Nucleus accumbens (tissue), 56 donors: ENCODE measurements at places on chromosomes 4 and X.

DNA sequence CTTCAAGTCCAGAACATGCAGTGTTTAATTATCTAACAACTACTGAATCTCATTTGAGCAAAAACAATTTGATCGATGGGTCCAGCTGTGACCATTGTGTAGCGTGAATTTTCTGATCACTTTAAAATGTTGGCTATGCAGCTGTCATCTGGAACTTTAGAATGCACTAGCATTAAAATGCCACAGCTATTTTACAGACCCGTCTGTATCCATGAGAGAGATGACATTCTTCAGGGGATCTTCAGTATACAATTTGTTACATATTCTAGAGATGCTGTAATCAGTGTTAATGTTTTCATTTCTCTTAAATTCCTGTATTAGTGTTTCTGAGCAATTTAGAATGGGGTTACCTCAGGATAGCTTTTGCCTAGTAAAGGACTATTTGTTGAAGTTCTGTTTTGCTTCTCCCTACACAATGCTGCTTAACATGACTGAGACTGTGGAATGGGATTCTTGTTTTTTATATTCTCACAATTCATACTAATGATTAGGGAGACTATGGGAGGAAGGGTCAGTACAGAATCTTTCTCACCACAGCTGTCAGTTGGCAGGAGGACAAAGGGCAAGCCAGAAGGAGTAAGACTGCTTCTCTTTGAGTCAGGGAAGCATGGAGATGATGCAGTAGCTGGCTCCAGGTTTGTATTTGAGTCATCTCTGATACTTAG is 13.2 kb upstream of the CTSO start:
- no peak for DNase-seq

DNA sequence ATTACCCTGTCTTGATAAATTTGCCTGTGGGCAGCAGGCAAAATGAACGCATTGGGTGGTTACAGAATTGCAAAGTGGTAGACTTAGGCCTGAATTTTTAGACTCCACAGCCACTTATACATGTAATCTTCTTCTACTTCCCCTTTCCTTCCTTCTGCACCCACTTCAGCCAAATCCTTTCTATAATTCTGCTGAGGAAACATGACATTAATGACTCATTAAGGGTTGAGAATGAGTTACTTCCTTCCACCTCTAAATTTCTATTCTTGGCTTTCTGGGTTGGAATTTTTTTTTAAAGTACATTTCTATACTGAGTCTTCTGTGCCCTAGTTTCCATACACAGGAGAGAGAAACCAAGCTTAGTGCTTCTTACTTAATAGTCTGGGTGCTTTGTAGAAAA is 10.1 kb downstream of the PAPSS1 start:
- DNase-seq: no peak

DNA sequence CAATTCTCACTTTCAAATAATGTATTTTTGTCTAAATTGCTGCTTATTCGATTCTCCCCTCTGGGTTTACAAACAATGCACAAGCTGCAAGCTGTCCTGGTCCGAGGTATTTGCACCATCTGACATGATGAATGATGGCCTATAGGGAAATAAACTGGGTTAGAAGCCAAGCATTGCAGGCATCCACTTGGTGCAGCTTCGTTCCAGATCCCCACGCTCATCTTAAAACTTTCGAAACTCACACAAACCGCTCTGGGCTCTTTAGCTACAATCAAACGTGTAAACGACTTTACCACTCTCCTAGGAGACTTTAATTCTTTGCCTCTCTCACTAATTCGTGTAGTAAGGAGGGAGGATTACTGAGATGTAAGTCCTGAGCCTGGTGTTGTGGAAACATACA is 19.0 kb downstream of the PHKA2 start:
- DNase-seq: no peak

- DNase-seq: no peak
Observed at GRCh38 chr4:16627999-16628398, 270.4 kb downstream of the LDB2 start.

GRCh38 chr4:98113012-98113411 is 30.3 kb downstream of the STPG2 start:
- peak; percentile 1 for DNase-seq

DNA sequence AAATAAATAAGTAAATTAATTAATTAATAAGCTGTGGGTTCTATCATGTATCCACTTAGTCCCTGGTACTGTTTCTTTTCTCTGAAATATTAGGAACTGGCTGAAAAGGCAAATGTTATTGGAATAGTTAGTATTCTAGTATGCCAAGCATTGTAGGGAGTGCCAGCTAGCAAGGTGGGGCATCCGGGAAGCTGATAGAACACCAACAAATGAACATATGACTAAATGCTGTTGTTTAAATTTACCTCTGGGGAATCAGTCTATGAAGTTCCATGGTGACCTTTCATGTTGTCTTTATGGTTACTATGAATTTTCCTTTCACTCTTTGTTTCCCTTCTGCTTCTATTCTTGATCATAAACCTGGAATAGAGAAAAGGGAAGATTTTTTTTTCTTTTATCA is 32.7 kb downstream of the NUDT6 start:
- DNase-seq: no peak

DNA sequence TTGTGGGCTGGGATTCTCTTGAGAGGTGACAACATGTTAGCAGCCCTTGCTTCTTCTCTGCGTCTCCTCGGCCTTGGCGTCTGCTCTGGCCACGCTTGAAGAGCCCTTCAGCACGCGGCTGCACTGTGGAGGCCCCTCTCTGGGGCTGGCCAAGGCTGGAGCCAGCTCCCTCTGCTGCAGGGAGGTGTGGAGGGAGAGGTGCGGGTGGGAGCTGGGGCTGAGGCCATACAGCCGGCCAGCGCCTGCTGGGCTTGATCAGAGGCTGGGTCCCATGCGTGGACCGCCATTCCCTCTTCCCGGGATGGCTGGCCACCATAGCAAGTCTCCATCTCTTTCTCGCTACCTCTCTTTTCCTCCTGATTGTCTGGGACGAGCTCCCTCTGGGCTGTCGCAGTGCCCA is 539.0 kb downstream of the PCDH7 start:
- DNase-seq: no peak

DNA sequence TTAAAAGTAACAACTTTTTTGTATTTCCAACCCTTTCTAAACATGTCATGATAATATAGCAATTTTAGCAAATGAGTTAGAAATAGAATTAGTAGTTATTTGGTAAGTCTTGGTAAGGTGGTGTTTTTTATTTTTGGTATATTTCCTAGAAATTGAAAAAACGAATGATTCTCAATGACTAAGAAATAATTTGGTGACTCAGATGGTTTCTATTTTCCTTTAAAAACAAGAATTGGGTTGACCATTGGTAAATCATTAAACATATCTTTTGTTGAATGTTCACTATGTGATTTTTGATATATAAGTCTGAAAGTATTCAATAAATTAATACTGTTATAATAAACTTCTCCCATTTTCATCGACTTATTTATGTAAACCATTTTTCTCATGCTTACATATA is 206.2 kb upstream of the BANK1 start:
- no peak for DNase-seq

- no peak for DNase-seq
Observed at GRCh38 chr4:151766691-151767090, 5.9 kb upstream of the GATB start.
